Globus pallidus (tissue), 1 donor: ENCODE measurements at places on chromosomes 4 and X.

GRCh38 chrX:4225086-4225485 is 511.6 kb upstream of the PRKX start:
- DNase-seq, result no peak

- peak; percentile 23 for DNase-seq
Observed at GRCh38 chr4:81913427-81913879, 441.7 kb upstream of the RASGEF1B start.

GRCh38 chrX:17160975-17161374 is 214.0 kb upstream of the NHS start:
- no peak for DNase-seq

DNA sequence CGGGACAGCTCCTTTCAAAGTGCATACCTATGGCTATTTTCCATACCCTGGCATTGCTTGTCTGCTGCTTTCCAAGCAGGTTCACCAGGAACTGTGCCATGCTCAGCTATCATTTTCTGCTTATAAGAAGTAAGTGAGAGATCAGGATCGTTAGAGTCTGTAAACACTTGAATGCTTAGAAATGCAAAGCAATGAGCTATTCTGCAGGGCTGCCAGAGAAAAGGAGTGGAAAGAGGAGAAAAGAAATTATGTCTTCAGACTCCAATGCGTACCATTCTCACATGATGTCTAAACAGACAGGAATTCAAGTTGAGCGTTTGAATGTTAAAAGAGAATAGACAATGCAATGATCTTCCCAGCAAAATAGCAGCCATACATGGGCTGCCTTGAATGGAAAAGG is 245.5 kb upstream of the SLC7A11 start:
- no peak for DNase-seq

- peak; percentile 61 for DNase-seq
Observed at GRCh38 chr4:7462509-7462971, 27.8 kb upstream of the PSAPL1 start.

DNA sequence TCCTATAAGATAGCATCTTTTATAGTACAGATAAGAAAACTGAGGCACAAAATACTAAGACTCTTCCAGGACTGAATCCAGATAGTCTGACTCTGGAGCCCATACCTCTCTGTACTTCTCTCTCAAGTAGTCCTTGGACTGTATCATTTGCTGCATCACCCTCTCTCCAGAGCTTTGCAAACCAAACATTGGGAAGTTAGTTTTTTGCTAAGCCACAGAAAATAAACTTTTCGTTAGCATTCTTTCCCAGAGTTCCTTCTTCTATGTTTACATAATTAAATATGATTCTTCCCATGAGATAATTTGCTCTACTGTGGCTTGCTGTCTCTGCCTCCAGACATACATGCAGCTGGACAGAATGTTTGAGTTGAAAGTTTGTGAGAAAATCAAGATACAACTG is 22.0 kb downstream of the PPEF2 start:
- DNase-seq, result no peak
